ENCODE measurements at places on chromosomes 7 and 10. TPM values are rescaled to one million over a fixed set of nuclear protein-coding genes. Genes with fewer than 3 reads are reported as not detected.

Gene NACAD
- total RNA-seq, result 5.5 TPM

Gene OR6B1
- not detected for total RNA-seq

Gene ELMO1
- 1.3 TPM for total RNA-seq

Gene SLC18A2
- under 0.01 TPM for total RNA-seq

Gene SPRN
- 0.82 TPM for total RNA-seq

Gene RAB18
- 48.5 TPM for total RNA-seq

Gene CFAP69
- total RNA-seq, result 6.4 TPM

Gene HMX2
- total RNA-seq, result not detected

Gene SLC26A5
- total RNA-seq, result not detected

Gene OR2A14
- not detected for total RNA-seq

Gene ANKRD30A
- not detected for total RNA-seq

Gene ADCY1
- 0.72 TPM for total RNA-seq

Gene AGBL3
- total RNA-seq, result 0.41 TPM

Gene NYAP1
- 0.81 TPM for total RNA-seq

Gene AKR1E2
- total RNA-seq, result 4.6 TPM

Gene IL2RA
- total RNA-seq, result not detected

Gene SSC4D
- total RNA-seq, result 0.36 TPM

Gene POU6F2
- total RNA-seq, result not detected

Gene TRIM50
- total RNA-seq, result not detected

Gene HTR7
- total RNA-seq, result 0.25 TPM

Gene PLAC9
- 78.7 TPM for total RNA-seq

Gene RADIL
- total RNA-seq, result 0.25 TPM

Gene GRID2IP
- total RNA-seq, result not detected

Gene SEC24C
- 45.2 TPM for total RNA-seq

Gene TAS2R3
- total RNA-seq, result 1.2 TPM

Gene C10orf53
- not detected for total RNA-seq

Gene TRPV5
- total RNA-seq, result not detected

Gene GARIN1A
- total RNA-seq, result 1.2 TPM

Gene SHTN1
- 9.2 TPM for total RNA-seq

Gene FMC1
- 8.4 TPM for total RNA-seq

Gene WIPF3
- total RNA-seq, result not detected

Gene DYNC1I1
- total RNA-seq, result 0.54 TPM

Gene IGFBP1
- not detected for total RNA-seq

Gene CLDN3
- total RNA-seq, result not detected

Gene MMD2
- total RNA-seq, result not detected

Gene PRPS1L1
- not detected for total RNA-seq
